Aorta (tissue), 5 donors: ENCODE measurements at places on chromosomes 7 and 10. TPM values are rescaled to one million over a fixed set of nuclear protein-coding genes. Genes with fewer than 3 reads are reported as not detected.

- H3K27me3 ChIP-seq, result no peaks in the 10 kb centered on the region
- no peak overlapping the region for H3K4me3 ChIP-seq
- no peak overlapping the region for H3K27ac ChIP-seq
- no peak for DNase-seq
These were observed 60.3 kb downstream of the NEUROG3 start for GRCh38 chr10:69512901-69513300.

DNA sequence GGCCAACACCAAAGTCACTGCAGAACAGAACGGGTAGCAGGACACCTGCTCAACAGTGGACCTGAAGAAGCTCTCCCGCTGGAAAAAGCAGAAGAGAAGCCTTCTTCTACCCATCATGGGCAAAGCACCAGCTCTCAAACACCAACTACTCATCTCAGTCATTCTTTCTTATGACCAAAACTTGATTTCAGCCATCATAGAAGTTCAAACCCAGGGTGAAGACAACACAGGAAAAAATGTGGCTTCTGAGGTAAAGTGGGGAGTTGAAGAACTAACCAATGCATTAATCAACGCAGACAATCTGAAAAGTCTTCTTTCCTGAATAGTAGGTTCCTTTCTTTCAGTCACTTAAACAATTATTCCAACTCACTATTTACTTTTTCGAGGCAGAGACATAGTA is 83.3 kb downstream of the ELMO1 start:
- DNase-seq, result no peak
- no peak overlapping the region for H3K27ac ChIP-seq
- no peaks in the 10 kb centered on the region for H3K4me1 ChIP-seq

DNA sequence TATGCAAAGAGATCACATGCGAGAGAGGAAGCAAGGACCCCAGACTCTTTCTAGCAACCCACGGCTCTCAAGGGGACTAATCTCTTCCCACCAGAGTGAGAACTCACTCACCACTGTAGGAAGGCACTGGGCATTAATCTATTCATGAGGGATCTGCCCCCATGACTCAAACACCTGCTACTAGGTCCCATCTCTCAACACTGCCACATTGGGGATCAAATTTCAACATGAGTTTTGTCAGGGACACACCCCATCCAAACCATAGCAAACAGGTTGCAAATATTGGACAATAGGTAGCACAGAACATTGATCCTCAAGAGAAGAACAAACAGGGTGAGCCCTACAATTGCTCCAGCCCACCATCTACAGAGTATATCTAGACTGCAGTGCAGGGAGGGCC is 740.6 kb downstream of the LRMDA start:
- no peaks in the 10 kb centered on the region for H3K36me3 ChIP-seq
- H3K27me3 ChIP-seq, result no peaks in the 10 kb centered on the region
- DNase-seq, result no peak
- H3K4me1 ChIP-seq, result no peaks in the 10 kb centered on the region
- H3K27ac ChIP-seq, result no peak overlapping the region

DNA sequence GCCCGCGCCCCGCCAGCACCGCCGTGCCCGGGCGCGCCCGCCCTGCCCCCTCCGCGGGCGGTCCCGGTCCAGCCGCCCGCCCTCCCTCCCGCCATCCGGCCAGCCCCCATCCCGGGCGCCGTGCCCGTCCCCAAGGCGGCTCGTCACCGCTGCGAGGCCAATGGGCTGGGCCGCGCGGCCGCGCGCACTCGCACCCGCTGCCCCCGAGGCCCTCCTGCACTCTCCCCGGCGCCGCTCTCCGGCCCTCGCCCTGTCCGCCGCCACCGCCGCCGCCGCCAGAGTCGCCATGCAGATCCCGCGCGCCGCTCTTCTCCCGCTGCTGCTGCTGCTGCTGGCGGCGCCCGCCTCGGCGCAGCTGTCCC is at the start of gene HTRA1:
HTRA1 (plus strand) TSS at position 187 of the 362 bp plus-strand sequence; CDS start at position 287, 100 bp downstream.
- H3K36me3 ChIP-seq, result no peaks in the 10 kb centered on the region
- H3K27me3 ChIP-seq, result no peaks in the 10 kb centered on the region
- H3K4me3 ChIP-seq, result peak within 1 kb of the TSS; percentile 88
- H3K27ac ChIP-seq, result peak within 1 kb of the TSS; percentile 95
- H3K4me1 ChIP-seq, result peaks cover 1% of the 10 kb centered on the region

DNA sequence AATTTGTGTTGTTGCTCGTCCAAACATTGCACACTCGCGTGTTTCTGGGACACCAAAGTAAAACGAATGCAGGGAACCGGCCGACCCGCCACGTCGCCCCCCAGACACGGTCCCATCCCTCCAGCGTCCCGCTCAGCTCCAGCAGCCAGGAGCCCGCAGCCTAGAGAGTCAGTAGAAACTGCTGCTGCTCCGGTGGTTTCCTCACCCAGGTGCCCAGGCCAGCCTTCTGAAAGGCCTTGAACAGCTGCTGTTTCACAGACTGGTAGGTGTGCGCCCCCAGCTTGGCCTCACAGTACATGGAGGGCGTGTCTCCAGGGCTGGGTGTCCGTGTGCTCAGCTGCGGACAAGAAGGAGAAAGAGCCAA is 126.8 kb downstream of the WDR37 start:
- no peak overlapping the region for H3K4me3 ChIP-seq
- no peak overlapping the region for H3K27ac ChIP-seq
- H3K36me3 ChIP-seq, result no peaks in the 10 kb centered on the region
- no peaks in the 10 kb centered on the region for H3K4me1 ChIP-seq

DNA sequence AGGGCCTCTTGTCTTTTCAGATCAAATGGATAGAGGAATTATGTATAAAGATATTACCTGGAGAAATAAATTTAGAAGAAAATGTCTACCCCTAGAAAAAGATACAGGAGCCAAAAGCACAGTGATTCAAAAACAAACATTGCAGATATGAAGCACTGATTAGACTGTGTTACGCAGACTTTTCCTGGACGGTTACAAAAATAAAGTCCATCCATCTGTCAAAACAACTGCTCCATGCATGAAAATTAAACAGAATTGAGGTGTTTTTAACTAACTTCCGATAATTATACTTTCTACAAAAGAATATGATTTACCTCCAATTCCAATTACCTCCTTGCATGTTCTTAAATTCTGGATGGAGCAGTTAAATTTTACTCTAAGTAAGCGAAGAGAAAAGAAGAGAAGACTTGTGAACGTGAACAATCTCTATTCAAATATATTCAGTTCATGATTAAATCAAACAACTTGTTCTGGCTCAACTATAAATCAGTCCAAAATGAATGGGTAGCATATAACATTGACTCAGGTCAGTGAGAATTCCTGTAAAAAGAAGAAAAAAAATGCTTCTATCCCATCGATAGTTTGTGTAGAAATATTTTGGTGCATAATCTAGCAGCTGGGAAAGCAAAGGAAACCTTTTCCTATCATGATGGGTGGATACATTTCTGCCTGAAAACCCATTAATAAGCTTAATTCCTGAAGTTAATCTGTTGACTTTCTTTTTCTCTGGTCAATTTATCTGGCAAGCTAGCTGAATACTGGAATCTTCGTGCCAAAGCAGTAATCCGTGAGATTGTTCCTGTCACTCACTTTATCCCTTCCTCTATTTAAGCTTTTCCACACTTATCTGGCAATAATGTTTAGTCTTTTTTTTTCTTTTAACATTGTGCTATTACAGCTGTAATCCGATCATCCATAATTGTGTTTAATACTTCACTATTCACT is 80.4 kb downstream of the SEMA3A start:
- H3K36me3 ChIP-seq, result no peaks in the 10 kb centered on the region
- no peak overlapping the region for H3K4me3 ChIP-seq
- no peak for DNase-seq
- H3K27ac ChIP-seq, result no peak overlapping the region

GRCh38 chr10:103431902-103432301 is 20.3 kb downstream of the CALHM2 start:
- H3K36me3 ChIP-seq, result peaks cover 2% of the 10 kb centered on the region
- no peak for DNase-seq
- no peaks in the 10 kb centered on the region for H3K27me3 ChIP-seq
- no peaks in the 10 kb centered on the region for H3K4me1 ChIP-seq
- H3K4me3 ChIP-seq, result no peak overlapping the region

GRCh38 chr10:10513898-10514297 is 503.8 kb upstream of the CELF2 start:
- no peaks in the 10 kb centered on the region for H3K27me3 ChIP-seq
- H3K4me1 ChIP-seq, result peaks cover 7% of the 10 kb centered on the region
- H3K27ac ChIP-seq, result no peak overlapping the region

- H3K27me3 ChIP-seq, result no peaks in the 10 kb centered on the region
- no peaks in the 10 kb centered on the region for H3K36me3 ChIP-seq
- DNase-seq, result no peak
- H3K27ac ChIP-seq, result no peak overlapping the region
These were observed 46.7 kb upstream of the PLCE1 start for GRCh38 chr10:93947055-93947454.

DNA sequence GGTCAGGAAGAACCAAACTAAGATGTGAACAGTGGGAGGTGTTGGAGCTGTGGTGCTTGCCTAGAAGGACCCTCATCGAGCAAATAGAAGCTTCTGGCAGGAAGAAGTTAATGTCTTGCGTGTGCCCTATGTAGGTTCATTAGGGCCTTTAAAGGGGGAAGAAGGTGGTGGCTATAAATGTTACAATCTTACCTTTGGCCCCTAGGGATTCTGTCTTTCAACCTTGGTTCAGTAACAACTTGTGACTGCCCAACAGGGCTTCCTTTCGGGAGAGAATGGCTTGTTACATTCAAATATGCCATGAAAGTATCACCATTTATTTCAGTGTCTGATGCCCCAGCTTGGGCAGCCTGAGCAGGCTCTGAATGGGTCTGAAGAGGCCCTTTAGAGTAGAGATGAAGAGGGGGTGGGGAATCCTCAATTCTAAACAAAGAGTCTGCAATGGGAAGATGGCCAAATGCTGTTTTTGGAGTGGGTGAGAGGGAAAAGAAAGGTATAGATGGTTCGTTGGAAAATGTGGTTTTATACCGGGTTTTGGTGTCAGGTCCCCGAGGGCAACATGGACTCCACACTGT is 108.0 kb downstream of the TCF7L2 start:
- peaks cover 9% of the 10 kb centered on the region for H3K4me1 ChIP-seq
- H3K4me3 ChIP-seq, result no peak overlapping the region
- peak overlapping the region; percentile 8 for H3K27ac ChIP-seq
- no peaks in the 10 kb centered on the region for H3K36me3 ChIP-seq
- DNase-seq, result no peak
- H3K27me3 ChIP-seq, result no peaks in the 10 kb centered on the region

- H3K36me3 ChIP-seq, result no peaks in the 10 kb centered on the region
- peak overlapping the region; percentile 69 for H3K4me3 ChIP-seq
These were observed 17.1 kb downstream of the ZNF485 start for GRCh38 chr10:43623351-43623750.

GRCh38 chr10:123890756-123891143 is 857 bp downstream of the CPXM2 start:
- H3K4me1 ChIP-seq, result no peaks in the 10 kb centered on the region
- peak overlapping the region; percentile 79 for H3K27ac ChIP-seq
- H3K27me3 ChIP-seq, result no peaks in the 10 kb centered on the region

- peaks cover 2% of the 10 kb centered on the region for H3K27me3 ChIP-seq
- H3K36me3 ChIP-seq, result no peaks in the 10 kb centered on the region
- H3K27ac ChIP-seq, result no peak overlapping the region
- no peak for DNase-seq
- no peaks in the 10 kb centered on the region for H3K4me1 ChIP-seq
- no peak overlapping the region for H3K4me3 ChIP-seq
These were observed 45.9 kb upstream of the PAPSS2 start for GRCh38 chr10:87613751-87614150.

- H3K27ac ChIP-seq, result no peak overlapping the region
- no peaks in the 10 kb centered on the region for H3K27me3 ChIP-seq
- no peaks in the 10 kb centered on the region for H3K36me3 ChIP-seq
- no peak for DNase-seq
These were observed 103.6 kb downstream of the AHR start for GRCh38 chr7:17401791-17402627.

VSIR gene
- total RNA-seq, result 91.8 TPM

C10orf105 gene
- 0.42 TPM for total RNA-seq

HOXA7 gene
- 9.3 TPM for total RNA-seq

CCDC136 gene
- total RNA-seq, result 29.5 TPM

PSD gene
- total RNA-seq, result 1.4 TPM

PNLIPRP2 gene
- not detected for total RNA-seq

PCLO gene
- 1.2 TPM for total RNA-seq

RBP3 gene
- total RNA-seq, result not detected
